ENCODE measurements at places on chromosomes 2 and 18. TPM values are rescaled to one million over a fixed set of nuclear protein-coding genes. Genes with fewer than 3 reads are reported as not detected.

DNA sequence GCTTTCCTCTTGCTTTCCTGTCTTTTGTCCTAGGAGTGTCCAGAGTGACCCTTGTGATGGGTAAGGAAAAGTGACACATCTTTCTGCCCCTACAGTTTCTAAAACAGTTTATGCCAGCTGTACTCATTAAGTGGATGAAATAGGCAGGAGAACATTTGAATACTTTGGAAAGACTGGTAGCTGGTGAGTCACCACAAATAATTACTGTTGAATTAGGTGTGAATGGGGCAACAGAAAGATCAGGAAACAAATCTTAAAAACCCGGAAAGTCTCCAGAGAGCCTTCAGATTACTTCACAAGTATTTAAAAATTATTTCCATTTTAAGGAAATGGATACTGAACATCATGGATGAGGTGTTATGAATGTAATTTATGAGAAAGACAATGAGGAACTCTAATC, 278.5 kb downstream of the CLIP4 start:
- DNase-seq = no peak

- no peak for DNase-seq
Observed at GRCh38 chr18:63162271-63163014, 157.1 kb downstream of the BCL2 start.

- DNase-seq = no peak
Observed at GRCh38 chr18:74219056-74219455, 70.7 kb downstream of the TIMM21 start.

- no peak for DNase-seq
Observed at GRCh38 chr2:29759360-29759759, 162.0 kb downstream of the ALK start.

DNA sequence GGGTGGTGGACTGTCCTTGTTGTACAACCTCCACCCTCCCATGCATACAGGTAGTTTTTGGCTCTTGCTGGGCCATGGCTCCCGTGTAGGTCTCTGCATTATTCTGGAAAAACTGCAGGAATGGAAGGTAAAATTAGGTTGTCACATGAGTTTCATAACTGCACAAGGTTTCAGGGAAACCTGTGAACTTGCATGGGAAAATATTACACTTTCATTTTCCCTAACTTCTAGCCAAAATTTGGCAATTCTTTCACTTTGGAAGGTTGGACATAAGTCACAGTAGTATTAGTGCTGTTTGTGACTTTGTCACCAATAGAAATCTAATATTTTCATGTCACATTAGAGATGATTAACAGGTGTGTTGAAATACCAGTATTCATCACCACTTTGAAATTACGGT, 118.1 kb upstream of the MGAT5 start:
- no peak for DNase-seq

DNA sequence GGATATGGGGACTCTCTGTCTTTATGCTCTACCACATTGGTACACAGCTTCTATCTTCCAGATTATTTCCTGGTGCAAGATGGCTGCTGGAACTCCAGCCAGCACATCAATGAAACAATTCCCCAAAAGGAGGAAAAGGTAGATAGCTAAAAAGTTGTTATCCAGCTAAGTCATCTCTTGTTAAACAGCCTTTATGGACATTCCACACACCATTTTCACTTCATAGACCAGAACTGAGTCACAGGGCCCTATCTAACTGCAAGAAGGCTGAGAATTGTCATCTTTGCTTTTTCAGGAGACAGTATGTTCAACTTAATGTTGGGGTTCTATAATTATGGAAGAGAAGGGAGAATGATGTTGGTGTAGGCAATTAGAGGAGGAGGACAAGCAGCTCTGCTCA, 133.3 kb upstream of the NOSTRIN start:
- no peak for DNase-seq

DNA sequence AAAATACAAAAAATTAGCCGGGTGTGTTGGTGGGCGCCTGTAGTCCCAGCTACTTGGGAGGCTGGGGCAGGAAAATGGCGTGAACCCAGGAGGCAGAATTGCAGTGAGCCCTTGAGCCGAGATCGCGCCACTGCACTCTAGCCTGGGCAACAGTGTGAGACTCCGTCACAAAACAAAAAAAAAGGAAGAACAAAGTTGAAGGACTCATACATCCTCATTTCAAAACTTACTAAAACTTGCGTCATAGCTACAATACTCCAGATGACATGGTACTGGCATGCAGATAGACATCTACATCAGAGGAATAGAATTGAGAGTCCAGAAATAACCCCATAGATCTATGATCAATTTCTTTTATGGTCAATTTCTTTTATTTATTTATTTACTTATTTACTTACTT, 13.6 kb upstream of the CYP27C1 start:
- DNase-seq = no peak

- DNase-seq = no peak
Observed at GRCh38 chr2:27912512-27912911, 22.0 kb downstream of the BABAM2 start.

DNA sequence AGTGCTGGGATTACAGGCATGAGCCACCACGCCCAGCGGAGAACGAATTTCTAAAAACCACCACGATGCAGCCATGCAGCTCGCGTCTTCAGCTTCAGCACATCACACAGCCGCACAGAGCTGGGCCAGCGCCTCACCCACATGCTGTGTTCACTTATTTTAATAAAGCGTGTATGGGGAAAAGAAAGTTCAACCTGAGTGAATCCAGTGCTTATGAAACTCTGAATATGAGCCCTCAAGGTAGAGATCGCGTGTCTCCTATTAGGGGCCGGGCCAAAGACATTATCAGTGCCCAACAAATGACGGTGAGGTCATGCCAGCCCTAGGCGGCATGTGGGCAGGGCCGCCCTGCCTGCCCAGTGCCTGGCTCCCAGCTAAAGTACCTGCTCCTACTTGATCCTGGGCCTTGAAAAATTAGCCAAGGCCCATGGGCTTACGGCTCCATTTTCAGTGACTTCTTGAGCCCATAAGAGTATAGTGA, 44.3 kb downstream of the SPRED2 start:
- no peak for DNase-seq

DNA sequence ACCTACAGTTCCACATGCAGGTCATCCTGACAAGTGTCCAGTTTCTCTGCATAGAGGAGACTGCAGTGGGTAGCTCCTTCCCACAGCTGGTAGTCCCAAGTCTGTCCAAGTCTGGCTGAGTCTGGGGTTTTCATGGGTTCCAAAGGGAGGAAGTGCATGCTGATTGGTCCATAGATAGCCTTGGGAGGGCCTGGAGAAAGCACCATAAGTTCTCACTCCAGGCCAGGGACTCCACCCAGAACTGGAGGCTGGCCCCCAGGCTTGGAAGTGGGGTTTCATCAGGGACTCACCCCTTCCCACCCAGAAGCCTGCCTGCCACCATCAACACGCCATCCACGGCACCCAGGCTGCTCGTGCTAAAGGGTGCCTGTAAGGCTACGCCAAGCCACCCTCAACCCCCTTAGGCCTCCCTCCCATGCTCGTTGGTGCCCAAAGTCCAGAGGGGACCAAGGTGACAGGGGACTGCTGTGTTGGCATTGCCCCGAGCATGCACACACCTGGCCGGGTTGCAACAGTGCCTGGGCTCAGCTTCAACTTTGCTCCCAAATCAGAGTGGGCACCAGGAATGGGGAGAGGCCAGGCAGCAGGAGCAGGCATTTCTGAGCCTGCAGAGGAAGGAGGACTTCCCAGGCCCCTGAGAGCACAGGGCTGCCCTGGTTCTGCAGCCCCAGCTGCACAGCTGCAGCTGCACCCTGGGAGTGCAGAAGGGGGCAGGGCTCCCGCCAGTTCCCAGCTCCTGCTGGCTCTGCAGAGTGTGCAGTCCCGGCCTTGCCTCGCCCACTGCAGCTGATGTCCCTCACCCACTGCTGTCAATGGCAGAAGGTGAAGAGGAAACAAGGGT, 116.5 kb upstream of the MAP2 start:
- DNase-seq = no peak

DNA sequence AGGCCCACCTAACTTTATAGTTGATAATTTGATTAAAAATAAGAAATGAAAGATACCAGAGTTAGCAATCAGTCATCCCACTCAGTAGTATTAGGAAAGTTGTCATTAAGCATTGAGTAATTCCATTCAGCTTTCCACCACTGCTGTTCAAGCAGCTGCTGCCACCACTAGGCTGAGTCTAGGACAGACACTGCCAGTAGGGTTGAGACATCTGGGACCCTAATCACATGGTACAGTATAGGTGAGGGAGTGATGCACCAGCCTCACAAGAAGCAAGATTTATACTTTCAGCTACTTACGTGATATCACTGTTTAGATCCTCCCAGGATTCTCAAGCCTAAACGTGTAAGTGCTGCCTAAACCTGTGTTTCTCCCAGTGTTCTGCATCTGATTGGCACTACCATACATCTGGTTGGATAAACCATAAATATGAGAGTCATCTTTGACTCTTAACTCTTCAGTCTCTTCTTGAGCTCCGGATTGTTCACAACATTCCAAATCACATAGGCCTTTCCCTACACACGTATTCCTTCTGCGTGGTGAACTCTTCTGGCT, 3.2 kb downstream of the UBXN4 start:
- no peak for DNase-seq

DNA sequence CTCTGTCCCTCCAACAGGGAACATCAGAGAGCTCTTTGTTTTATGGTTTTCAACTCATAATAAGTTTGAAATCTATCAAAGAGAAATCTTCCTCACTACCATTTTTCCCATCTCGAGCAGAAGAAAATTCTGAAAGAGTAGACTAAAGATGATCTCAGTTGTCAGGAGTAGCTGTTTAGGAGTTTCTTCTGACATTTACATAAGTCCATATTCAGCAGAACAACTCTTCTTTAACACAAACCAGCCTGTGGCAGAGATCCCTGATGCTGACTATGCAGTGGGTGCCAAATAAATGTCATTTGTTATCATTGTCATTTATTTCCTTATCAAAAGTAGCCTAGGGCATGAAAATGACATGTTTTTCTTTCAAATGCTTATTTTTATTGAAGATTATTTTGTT, 380.7 kb downstream of the MBD2 start:
- no peak for DNase-seq

GRCh38 chr2:60544062-60544461, 9.4 kb downstream of the BCL11A start:
- no peak for DNase-seq

- DNase-seq = no peak
Observed at GRCh38 chr18:26865557-26865956, at the start of gene AQP4. Gene AQP4, minus strand, starts transcription at chr18:26865707. Its CDS starts 18 bp downstream, at chr18:26865689.

GRCh38 chr18:48360376-48361021, 48.7 kb downstream of the ZBTB7C start:
- DNase-seq = no peak

DNA sequence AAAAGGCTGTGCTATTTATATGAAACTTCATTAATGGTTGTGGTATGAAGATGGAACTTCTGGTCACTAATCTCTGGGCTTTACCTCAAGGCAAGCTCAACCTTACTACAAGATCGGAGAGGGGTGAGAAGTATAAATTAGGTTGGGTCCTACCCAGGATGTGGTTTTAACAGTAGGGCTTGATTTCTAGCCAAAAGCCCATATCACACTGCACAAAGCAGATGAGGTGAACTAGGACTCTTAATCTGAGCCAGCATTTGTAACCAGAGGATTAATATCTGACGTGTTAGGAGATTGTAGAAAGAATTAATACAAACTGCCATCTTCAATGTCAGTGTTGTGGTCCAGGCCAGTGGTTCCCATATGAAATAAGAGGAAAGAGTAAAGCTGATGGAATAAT, 86.4 kb upstream of the RGPD4 start:
- DNase-seq = no peak

DNA sequence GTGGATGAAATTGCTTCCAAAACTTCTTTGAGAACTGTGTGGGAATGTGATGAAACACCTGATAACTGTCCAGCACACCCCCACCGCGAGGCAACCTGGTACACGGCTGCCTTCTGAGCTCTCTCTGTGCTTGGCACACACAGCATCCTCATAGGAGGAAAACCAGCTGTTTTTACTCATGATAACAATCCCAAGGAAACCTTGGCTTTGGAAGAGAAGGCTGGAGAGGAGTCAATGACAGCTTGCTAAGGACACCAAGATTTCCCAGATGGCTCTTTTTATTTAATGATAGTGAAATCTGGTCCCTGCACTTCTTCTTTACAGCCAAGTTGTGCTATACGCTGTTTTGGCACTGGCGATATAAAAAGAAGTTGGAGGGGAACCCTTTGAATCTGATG, 232.5 kb upstream of the FN1 start:
- DNase-seq = no peak

GRCh38 chr18:459814-460593, 40.5 kb downstream of the COLEC12 start:
- no peak for DNase-seq

GRCh38 chr2:145284551-145284950, 764.6 kb upstream of the ZEB2 start:
- no peak for DNase-seq

MTLN gene
- total RNA-seq = 54.5 TPM

RIT2 gene
- total RNA-seq = not detected

NOSTRIN gene
- total RNA-seq = 7.4 TPM

TLX2 gene
- total RNA-seq = not detected

SULT1C2 gene
- total RNA-seq = 0.87 TPM

ARL5A gene
- 20.3 TPM for total RNA-seq

TEX44 gene
- not detected for total RNA-seq

ALLC gene
- total RNA-seq = 0.18 TPM

UGT1A3 gene
- total RNA-seq = 20.7 TPM

ATG4B gene
- 37.5 TPM for total RNA-seq

GYPC gene
- 9.2 TPM for total RNA-seq
